ENCODE measurements at places on chromosomes 2 and 18.

DNA sequence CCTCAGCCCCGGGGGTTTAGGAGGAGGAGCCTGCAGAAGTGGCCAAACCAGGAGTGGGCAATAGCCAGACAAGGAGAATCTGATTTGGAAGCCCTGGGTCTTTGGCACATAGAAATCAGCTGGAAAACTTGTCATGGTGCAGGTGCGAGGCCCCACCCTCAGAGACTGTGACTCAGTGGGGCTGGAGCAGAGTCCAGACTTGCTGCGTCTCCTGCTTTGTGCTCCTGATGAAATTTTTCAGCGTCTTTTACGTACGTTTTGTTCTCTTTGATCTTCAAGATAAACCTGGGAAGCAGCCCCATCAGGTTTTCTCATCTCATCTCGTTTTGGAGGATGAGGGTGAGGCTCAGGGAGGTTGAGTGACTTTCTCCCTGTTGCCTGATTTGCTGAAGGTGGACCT is 114.1 kb downstream of the CABLES1 start:
- no peak for DNase-seq

DNA sequence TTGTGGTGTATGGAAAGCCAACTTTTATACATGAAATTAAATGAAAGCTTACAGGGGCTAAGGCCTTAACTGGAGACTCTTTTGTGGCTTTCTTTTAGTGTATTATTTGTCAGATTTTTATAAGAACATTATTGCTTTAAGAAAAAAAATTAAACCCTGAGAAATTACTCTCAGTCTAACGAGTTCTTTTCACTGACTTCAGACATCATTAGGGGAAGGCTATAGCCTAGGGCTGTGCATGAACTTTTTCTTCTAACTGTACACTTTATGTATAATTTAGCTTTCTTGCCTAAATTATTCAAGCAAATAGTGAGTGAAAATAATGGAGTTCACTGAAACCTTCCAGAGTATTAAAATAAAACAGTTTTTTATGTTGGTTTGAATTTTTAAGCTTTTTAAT is 151.1 kb upstream of the MEIS1 start:
- DNase-seq: no peak

- DNase-seq: no peak
Observed at GRCh38 chr2:239240414-239240881, 160.4 kb downstream of the HDAC4 start.

DNA sequence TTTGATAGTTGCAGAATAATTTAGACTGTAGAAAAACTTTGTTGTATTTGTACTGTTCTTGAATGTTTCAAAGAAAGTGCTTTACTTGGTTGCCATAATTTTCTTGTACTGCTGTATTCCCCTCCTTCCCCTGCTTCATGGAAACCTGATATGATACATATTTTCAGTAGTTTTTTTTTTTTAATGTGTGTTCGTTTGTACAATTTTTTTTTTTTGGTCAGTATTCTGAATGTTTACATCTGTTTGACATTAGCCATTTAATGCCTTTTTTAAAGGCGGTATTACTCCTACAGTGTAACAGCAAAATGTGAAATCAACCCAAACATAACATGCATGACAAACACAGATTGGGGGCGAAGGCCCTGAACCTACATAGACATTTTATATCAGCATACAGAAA is 172.3 kb downstream of the ASXL3 start:
- DNase-seq: no peak

- DNase-seq: peak; percentile 54
Observed at GRCh38 chr2:43224571-43225092, 1.8 kb downstream of the ZFP36L2 start.

- peak; percentile 35 for DNase-seq
Observed at GRCh38 chr2:46657042-46657504, 177.7 kb downstream of the TMEM247 start.

Data from kidney tubule cell (primary cell).